ENCODE measurements at places on chromosomes 6 and 20.

DNA sequence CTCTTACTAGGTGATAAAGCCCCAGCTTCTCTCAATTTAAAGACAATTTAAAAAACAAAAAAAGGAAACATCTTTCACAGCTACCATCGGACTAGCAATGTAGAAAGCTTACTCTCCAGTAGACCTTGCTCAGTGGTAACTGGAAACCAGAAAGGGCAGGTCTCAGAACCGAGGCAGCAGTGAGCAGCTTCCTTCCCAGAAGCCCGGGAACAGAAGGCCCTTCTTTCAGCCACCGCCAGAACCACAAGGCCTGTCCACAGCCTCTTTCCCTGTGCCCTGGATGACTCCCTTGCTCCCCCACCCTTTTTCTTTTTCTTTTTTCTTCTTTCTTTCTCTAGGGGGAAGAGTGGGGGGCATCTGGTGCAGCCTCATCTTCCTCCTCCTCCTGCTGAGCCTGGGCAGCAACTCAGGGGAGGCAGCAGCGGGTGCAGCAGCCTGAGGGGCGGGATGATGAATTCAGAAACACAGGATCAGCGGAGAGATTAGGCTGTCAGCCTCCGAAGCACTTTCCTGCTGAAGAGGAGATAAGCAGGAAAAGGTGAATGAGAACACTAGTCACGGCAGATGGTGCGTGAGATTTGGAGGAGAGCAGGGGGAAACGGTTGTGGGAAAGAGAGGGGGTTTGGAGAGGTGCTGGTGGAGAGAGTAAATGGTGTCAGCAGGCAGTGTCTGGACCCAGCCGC lies 158.5 kb downstream of the ID4 start:
- DNase-seq: no peak

DNA sequence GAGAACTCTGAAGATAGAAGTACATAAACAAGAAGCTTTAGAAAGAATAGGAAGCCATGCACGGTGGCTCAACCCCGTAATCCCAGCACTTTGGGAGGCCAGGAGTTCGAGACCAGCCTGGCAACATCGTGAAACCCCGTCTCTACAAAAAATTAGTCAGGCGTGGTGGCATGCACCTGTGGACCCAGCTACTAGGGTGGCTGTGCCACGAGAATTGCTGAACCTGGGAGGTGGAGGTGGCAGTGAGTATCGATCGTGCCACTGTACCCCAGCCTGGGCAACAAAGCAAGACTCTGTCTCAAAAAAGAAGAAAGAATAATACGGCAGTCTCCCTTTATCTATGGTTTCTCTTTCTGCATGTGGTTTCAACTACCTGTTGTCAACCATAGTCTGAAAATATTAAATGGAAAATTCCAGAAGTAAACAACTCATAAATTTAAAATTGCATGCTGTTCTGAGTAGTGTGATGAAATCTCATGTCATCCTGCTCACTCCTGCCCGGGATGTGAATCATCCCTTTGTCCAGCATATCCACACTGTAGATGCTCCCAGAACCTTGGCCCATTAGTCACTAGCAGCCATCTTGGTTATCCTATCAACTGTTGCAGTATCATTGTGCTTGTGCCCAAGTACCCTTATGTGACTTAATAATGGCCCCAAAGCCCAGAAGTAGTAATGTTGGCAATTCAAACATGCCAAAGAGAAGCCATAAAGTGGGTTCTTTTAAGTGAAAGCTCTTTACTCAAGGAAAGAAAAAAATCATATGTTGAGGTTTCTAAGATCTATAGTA lies 22.1 kb downstream of the DEK start:
- DNase-seq: no peak

DNA sequence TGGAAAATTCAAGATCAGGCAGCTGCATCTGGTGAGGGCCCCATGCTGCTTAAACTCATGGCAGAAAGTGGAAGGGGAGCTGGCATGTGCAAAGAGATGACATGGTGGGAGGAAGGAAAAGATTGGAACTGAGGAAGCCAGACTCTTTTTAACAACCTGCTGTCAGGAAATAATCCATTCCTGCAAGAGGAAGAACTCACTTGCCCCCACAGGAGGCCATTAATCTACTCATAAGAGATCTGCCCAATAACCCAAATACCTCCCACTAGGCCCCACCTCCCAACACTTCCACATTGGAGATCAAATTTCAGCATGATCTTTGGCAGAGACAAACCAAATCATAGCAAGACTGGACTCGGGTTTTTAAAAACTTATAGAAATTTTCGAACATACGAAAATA lies 200.5 kb upstream of the KCNQ5 start:
- DNase-seq: no peak

DNA sequence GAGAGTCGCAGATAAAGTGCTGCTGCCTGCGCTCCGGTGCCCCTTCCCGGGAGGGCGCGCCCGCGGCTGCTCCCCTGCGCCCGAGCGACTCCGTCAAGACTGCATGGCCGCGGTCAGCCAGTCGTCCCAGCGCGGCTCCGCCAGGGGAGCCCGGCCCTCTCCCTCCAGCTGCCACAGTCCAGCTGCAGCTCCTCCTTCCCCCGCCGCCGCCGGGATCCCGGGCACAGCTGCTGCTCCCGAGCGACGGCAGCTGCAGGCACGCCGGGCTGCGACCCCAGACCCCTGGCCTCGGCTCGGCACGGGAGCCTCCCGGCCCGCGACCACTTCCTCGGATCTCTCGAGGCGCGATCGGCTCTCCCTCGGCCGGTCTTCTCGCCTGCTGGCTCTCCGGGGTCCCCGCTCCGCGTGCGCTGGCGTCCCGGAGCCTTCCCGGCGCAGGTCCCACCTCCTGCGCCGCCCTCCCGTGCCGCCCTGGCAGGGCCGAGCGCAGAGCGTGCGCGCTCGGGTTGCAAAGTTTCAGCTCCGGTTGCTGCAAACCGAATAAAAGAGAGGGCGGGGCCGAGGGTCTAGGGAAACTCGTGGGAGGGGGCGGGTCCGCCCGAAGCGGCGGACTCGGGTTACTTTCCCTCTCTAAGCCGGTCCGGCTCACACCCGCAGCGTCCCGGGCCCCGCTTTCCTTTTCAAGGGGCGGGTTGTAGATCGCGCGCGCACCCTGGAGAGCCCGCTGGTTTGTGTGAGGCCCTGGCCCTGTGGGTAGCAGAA lies at the start of gene CNKSR3:
Gene CNKSR3, minus strand, starts transcription at position 542 of the 762 bp plus-strand sequence. CDS start 571 bp downstream, outside the sequence.
- DNase-seq: peak; percentile 97

GRCh38 chr20:24756292-24757025 lies 192.6 kb upstream of the CST7 start:
- DNase-seq: no peak

GRCh38 chr6:116047173-116047933 lies 13.3 kb downstream of the FRK start:
- DNase-seq: no peak

- DNase-seq: no peak
Measured at GRCh38 chr20:38806855-38807655, 1.6 kb downstream of the PPP1R16B start.

GRCh38 chr20:44693627-44694026 lies 21.5 kb upstream of the CCN5 start:
- no peak for DNase-seq

DNA sequence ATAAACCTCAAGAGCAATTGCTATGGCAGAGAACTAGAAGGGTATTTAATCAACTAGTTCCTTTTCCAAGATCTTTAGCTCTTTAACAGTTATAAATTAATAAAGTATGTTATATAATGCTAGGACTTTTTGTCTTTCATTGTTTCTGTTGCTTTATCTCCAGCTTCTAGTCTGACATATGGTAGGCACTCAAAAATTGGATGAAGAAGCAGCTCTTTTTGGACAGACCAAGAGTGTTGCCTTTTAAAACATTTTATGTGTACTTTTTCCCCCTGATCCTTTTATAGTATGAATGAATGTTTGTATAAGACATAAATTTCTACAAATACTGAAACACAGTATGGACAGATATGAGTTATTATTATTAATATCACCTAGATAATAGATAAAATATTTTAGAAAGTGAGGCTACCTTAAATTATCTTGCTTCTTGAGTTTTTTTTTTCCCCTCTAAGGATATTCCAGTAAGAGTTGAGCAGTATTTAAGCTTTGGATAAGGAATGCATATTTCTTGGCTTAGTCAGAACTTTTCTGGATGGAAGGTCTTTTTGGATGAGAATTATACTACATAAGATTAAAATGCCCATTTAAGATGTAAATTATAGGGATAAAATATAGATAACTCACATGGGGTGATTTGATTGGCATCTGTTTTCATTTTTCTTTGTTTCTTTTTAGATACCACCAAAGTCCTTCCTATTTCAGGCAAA lies 16.6 kb downstream of the LAMA2 start:
- DNase-seq: no peak

- DNase-seq: peak; percentile 58
Measured at GRCh38 chr6:111423960-111424846, 58.8 kb downstream of the REV3L start.

- DNase-seq: no peak
Measured at GRCh38 chr6:44076356-44077213, 50.7 kb downstream of the MRPL14 start.

DNA sequence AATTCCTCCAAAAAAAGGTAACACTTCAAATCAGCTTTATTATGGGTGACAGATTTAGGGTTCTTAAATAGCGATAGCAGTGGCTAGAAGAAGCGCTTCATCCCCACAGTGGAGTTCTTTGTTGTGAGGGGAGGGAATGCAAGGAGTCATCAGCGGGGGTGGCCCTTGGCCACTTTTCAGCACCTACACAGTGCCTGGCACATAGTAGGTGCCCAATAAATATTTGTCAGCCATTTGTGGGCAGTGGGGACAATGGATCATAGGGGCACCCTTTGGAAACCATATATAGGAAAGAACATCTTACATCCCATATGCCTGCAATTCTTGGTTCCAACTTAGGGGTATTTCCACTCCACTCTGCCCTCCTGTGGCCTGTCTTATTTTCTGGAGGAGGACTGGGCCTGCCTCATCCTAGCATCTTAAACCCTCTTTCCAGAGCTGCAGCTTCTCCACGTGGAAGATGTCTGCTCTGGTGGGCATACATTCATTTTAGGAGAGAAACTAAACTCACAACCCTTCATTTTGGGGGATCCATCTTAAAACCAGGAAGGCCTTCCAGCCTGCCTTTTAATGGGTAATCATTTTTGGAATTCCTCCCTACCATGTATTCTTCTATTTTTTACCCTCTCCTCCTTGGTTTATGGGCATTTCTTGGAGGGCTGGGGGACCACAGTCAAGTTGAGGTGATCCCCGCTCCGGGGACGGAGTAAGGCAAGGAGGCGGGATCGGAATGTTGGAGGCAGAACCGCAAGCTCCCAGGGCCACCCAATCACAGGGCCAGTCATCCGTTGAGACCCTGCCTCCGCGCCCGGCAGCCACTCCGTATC lies 2.6 kb upstream of the GPSM3 start:
- DNase-seq: peak; percentile 57

DNA sequence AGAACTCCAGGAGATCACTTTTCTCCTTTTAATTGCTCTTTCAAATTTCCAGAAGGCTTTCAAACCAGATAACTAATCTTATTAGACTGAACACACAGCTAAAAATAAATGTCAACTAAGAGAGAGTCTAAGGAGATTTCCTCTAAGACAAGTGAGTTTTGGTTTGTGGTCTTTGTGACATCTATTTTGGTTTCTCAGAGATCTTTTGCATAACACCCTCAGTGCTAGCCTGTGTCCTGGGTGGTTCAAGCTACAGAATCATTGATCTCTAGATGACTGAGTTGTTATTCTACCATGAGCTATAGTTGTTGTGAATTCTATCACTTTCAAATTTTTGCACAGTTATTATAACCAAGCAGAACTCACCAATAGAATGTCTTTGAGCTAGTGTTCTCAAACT lies 49.1 kb upstream of the PLCB4 start:
- DNase-seq: no peak

GRCh38 chr6:112235956-112236355 lies 18.4 kb downstream of the LAMA4 start:
- no peak for DNase-seq

DNA sequence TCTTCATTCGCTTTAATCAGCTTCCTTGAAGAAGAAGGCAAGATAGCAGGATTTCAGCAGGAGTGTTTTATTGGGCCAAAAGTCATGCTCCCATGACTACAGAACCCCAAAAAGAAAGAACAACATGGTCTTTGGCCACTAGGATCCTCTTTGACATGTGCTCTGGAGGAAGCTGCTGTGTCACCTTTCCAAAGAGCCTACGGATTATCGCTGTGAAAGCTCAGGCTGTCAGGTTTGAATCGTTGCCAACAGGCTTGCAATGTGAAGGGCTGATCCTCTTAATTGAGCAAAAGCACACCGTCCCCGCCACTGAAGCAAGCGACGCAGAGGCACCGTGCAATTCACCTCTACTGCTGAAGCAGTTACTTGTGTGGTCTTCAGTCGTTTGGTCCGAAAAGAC lies 29.0 kb downstream of the MYLIP start:
- DNase-seq: no peak

- no peak for DNase-seq
Measured at GRCh38 chr20:58938541-58938940, 42.5 kb upstream of the NELFCD start.

GRCh38 chr6:161684731-161685475 lies 411.0 kb upstream of the AGPAT4 start:
- DNase-seq: no peak

DNA sequence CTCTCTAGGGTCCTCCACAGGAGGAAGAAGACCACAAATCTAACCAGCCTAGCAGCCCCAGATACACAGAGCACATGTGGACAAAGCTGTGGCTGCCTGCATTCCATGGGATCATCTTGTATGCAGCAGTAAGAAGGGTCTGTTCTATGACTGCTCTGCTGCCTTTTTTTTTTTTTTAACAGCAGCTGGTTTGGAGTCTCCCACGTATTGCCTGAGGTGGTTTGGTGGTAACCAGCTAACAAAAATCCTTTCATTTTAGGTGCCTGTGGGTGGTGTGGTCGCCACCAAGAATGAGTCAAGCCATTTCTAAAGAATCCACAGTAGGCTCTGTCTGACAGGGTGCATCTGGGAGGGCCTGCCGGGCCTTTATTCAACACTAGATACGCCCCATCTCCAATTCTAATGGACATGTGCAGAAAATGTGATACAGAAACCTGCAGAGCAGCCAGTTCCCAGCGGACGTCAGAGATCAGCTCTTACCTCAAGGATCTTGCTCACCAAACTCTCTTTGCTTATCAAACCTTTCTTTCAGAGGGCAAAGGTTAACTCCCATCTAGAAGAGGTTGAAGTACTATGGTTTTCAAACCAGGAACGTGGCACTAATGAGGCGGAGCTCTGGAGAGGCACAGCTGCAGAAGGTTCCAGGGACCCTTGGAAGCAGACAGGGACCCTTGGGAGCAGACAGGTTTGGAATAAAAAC lies 32.0 kb downstream of the GNAS-AS1 start:
- DNase-seq: no peak

DNA sequence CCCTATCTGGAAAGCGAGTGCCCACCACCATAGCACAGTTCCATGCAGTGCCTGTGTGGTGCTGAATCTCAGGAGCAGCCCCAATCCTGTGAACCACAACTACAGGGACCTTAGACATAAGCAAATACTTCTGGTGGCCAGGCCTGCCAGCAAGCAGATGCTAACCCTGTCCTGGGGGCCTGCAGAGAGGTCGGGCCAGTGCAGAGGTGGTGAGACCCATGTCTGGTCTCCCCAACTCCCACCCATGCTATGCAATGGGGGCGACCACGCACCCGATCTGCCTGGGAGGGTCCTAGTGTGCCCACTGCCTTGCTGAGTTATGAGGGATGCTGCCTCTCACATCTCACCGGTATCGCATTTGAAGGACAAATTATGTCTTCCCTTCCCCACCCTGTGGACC lies 151.6 kb upstream of the ZNF337 start:
- no peak for DNase-seq

Data from femur (tissue), 1 donor.